ENCODE measurements at places on chromosomes 11 and 22. TPM values are rescaled to one million over a fixed set of nuclear protein-coding genes. Genes with fewer than 3 reads are reported as not detected.

Gene APOA4
- total RNA-seq, result not detected

Gene APOBEC3A
- 2.1 TPM for total RNA-seq

Gene ANO1
- total RNA-seq, result not detected

Gene SLCO2B1
- total RNA-seq, result 60.3 TPM

Gene TTC12
- 12.2 TPM for total RNA-seq

Gene OR4A16
- not detected for total RNA-seq

Gene TMEM121B
- total RNA-seq, result not detected

Gene IGSF9B
- 2.0 TPM for total RNA-seq

Gene CRYAB
- total RNA-seq, result 63.0 TPM

Gene BAIAP2L2
- 1.9 TPM for total RNA-seq

Gene FOLR3
- 1.9 TPM for total RNA-seq

Gene MOB2
- 36.5 TPM for total RNA-seq

Gene ARHGEF17
- total RNA-seq, result 13.7 TPM

Gene MRPL40
- total RNA-seq, result 50.4 TPM

Gene C11orf42
- not detected for total RNA-seq

Gene CRACR2B
- 6.4 TPM for total RNA-seq

Gene OR52D1
- 0.10 TPM for total RNA-seq

Gene OR4D9
- not detected for total RNA-seq

Gene MRGPRX4
- total RNA-seq, result not detected

Gene MED17
- total RNA-seq, result 45.9 TPM

Gene CADM1
- total RNA-seq, result 12.7 TPM
